ENCODE measurements at places on chromosomes 6 and 20.
A peak's percentile ranks its signal among the peaks of the same experiment; 100 is the strongest.

DNA sequence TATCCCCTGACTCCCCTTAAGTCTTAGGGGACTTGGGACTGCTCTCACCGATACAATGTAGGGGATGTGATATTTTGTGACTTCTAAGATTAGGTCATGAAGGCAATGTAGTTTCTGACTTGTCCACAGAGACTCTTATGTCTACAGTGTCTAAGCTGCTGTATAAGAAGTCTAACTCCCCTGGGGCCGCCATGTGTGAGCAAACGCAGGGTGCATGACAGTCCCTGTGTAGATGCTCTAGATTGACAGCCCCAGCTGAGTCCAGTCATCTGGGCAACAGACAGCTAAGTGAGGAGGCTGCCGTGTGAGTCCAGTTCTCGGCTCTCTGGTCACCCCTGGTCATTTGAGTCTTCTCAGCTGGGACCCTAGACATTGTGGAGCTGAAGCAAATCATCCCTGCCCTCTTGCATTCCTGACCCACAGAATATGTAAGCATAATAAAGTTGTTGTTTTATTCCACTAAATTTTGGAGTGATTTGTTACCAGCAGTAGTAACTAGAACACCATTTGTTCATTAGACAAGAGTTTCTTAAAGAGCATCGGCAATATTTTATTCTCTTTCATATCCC, 743.3 kb upstream of the CHD6 start:
- no peak for DNase-seq

DNA sequence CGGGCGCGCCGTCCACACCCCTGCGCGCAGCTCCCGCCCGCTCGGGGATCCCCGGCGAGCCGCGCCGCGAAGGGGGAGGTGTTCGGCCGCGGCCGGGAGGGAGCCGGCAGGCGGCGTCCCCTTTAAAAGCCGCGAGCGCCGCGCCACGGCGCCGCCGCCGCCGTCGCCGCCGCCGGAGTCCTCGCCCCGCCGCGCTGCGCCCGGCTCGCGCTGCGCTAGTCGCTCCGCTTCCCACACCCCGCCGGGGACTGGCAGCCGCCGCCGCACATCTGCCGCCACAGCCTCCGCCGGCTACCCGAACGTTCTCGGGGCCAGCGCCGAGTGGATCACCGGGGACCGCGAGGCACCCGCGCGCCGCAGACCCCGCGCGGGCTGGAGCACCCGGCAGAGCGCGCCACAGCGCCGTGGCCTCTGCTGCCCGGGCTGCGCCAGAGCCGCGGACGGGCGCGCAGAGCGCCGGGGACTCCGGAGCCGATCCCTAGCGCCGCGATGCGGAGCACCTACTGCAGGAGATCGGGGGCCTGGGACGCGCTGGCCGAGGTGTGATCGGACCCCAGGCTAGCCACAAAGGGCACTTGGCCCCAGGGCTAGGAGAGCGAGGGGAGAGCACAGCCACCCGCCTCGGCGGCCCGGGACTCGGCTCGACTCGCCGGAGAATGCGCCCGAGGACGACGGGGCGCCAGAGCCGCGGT, at the start of gene BMP2:
Gene BMP2, plus strand, starts transcription at position 151 of the 692 bp plus-strand sequence. CDS start 2,441 bp downstream, outside the sequence.
- peak; percentile 53 for DNase-seq

GRCh38 chr6:88536071-88536625, 370.0 kb upstream of the CNR1 start:
- no peak for DNase-seq

DNA sequence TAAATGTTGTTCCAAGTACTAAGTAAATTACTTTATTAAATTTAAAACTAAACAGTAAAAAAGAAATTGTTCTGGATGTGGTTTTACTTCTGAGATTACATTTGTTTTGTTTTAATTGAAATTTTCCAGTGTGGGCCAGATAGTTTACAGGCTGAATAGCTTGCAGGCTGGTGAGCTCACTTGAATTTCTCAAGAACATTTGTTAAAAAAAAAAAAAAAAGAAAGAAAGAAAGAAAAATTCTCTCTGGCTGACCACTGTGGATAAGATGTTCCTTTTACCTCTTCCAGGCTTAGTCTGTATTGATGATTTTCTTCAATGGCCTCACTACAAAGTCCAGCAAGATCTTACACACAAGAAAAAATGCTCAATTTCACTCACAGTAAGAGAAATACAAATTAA, 85.4 kb downstream of the PLCG1 start:
- no peak for DNase-seq

DNA sequence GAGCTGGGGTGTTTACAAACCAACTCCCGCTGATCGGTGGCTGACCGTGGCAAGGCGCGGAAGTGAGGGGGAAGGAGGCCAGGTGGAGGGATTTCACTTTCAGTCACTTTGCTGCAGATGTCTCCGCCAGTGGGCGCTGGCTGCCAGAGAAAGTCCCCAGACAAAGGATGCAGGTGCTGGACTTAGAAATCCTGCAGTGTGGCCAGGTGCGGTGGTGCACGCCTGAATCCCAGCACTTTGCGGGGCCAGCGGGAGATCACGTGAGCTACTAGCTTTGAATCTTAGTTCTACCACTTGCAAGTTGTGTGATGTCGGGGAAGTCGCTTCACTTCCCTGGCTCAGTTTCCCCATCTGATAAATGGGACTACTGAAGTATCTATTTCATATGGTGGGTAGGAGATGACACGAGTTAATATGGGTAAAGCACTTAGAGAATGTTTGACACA, 180.4 kb downstream of the ZNF217 start:
- DNase-seq = no peak
